ENCODE measurements at places on chromosomes 1 and 21. TPM values are rescaled to one million over a fixed set of nuclear protein-coding genes. Genes with fewer than 3 reads are reported as not detected.

GRCh38 chr1:185156854-185157598 lies at the start of the genes SWT1 and TRMT1L:
TSS of gene SWT1 (plus strand) at chr1:185157167. CDS start at chr1:185160842, 3,675 bp downstream.
TSS of gene TRMT1L (minus strand) at chr1:185156953. CDS start at chr1:185156712, 241 bp downstream.
- H3K36me3 ChIP-seq, result peaks cover 3% of the 10 kb centered on the region
- H3K27ac ChIP-seq, result peak within 1 kb of the TSS; percentile 92
- DNase-seq, result peak; percentile 98
- peaks cover 16% of the 10 kb centered on the region for H3K4me1 ChIP-seq

GRCh38 chr21:38388203-38388602 lies 110.1 kb downstream of the ERG start:
- no peak for DNase-seq
- peaks cover 9% of the 10 kb centered on the region for H3K27me3 ChIP-seq
- H3K36me3 ChIP-seq, result no peaks in the 10 kb centered on the region
- no peaks in the 10 kb centered on the region for H3K4me1 ChIP-seq
- no peak overlapping the region for H3K27ac ChIP-seq

CNR2 gene
- 0.05 TPM for total RNA-seq

DNA sequence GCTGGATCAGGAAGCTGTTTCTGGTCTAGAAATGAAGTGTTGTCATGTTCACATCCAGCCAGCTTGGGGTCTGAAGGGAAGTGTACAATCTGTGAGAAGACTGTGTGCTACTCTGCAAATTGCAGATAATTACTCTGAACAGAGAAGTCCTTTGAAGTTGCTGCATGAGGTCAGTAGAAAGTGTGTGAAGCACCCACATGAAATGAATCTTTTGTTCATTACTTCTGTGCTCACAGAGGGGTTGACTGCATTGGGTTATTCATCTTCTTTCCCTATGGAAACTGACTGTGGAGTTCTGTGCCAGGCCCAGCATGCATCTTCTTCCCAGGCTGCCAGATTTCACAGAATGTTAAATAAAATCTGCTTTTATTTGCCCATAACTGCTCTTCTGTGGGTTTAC lies 47.1 kb downstream of the CTH start:
- no peak overlapping the region for H3K4me3 ChIP-seq
- H3K4me1 ChIP-seq, result no peaks in the 10 kb centered on the region
- DNase-seq, result no peak
- H3K36me3 ChIP-seq, result no peaks in the 10 kb centered on the region
- H3K27ac ChIP-seq, result no peak overlapping the region

GRCh38 chr1:74964508-74965102 lies 169.6 kb upstream of the LHX8 start:
- DNase-seq, result no peak
- H3K27ac ChIP-seq, result no peak overlapping the region

DNA sequence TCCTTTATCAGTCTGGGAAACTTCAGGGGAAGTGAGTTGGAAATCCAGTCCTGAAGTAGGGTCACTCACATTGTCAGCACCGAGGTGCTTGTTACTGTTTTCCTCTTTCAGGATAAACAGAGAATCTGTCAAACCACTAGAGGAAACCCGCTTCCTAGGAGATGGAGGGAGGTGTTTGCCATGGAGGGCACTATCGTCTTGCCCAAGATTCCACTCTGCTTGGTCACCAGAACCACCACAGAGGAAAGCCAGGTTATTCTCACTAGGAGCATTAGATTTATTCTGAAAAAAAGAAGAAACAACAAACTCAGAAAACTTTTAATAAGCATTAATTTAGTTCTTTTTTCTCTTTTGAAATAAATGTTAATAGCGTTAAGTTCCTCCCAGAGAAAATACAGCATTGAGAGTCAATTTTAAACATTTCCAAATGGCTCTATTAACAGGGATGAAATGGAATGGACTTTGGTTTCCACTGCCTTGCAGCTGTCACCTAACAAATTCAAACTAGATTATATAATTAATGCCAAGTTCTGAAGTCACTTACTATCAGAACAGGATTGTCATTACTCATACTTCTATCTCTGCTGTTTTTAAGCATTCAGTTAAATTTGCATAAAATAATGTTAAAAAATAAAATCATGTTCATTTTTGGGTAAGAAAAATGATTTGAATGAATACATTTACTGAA lies 242.8 kb downstream of the CRB1 start:
- no peaks in the 10 kb centered on the region for H3K4me1 ChIP-seq
- H3K27me3 ChIP-seq, result no peaks in the 10 kb centered on the region
- H3K36me3 ChIP-seq, result peaks cover 25% of the 10 kb centered on the region
- no peak overlapping the region for H3K27ac ChIP-seq
- no peak overlapping the region for H3K4me3 ChIP-seq
- DNase-seq, result no peak

RPTN gene
- not detected for total RNA-seq

DNA sequence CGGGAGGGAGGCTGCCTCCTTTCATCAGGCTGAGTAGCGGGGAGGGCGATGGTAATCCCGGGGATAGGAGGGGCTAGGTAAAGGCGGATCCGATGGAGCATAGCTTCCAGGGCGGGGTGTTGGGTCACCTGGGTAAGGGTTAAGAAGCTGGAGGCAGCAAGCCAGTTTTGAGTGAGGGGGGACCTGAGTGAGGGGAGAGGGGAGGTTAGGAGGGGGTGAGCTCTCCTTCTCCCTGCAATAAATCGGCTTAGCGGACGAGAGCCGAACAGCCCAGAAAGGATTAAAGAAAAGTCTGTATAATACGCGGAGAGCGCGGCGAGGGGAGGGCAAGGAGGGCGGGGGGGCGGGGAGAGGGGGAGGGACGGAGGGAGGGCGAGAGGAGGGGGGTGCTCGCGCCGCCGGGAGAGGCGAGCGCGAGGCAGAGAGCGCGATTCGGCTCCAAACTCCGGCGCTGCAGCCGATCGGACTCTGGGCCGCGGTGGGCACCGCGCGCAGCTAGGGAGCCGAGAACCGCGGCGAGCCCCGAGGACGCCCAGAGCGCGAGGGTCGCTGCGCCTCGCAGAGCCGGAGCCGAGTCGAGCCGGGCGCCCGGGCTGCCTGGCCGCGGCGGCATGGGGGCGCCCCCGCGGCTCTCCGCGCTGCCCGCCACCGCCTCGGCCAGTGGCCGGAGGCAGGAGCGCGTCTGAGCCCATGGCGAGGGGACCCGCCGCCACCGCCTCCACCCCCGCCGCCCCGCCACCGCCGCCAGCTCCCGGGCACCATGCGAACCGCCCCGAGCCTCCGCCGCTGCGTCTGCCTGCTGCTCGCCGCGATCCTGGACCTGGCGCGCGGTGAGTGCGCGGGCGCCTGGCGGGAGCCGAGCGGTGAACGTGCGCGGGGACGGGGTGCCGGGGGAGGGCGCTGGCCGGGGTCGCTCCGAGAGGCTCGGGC lies at the start of gene IGSF21:
IGSF21 (plus strand) TSS at position 430 of the 930 bp plus-strand sequence; CDS start at position 761, 331 bp downstream.
- no peak for DNase-seq
- H3K27me3 ChIP-seq, result peaks cover 70% of the 10 kb centered on the region
- no peak within 1 kb of the TSS for H3K27ac ChIP-seq
- H3K4me1 ChIP-seq, result peaks cover 10% of the 10 kb centered on the region

GRCh38 chr21:44867999-44868700 lies 5.3 kb downstream of the PTTG1IP start:
- H3K4me3 ChIP-seq, result peak overlapping the region; percentile 0
- H3K27me3 ChIP-seq, result no peaks in the 10 kb centered on the region
- H3K4me1 ChIP-seq, result peaks cover 86% of the 10 kb centered on the region
- peak; percentile 57 for DNase-seq
- peak overlapping the region; percentile 24 for H3K27ac ChIP-seq
